ENCODE measurements at places on chromosomes 2 and 18.

DNA sequence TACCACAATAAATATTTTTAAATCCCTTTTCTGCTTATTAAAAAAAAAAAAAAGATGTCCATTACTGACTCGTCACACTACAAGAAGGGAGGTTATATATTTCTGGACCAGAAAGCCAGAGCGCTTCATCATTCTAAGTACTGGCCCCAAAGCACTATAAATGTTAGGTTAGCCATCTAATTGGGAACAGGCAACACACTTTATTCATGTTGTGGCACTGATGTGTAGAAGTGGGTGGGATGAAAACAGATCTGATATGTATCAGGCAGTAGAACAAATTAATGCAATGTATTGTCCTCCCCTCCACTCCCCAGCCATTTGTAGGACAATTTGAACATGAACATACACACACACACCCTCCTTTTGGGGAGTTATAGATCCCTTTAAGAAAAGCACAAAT is 24.4 kb downstream of the LANCL1 start:
- DNase-seq: no peak

GRCh38 chr2:135999899-136000298 is 14.5 kb upstream of the DARS1 start:
- DNase-seq: no peak

DNA sequence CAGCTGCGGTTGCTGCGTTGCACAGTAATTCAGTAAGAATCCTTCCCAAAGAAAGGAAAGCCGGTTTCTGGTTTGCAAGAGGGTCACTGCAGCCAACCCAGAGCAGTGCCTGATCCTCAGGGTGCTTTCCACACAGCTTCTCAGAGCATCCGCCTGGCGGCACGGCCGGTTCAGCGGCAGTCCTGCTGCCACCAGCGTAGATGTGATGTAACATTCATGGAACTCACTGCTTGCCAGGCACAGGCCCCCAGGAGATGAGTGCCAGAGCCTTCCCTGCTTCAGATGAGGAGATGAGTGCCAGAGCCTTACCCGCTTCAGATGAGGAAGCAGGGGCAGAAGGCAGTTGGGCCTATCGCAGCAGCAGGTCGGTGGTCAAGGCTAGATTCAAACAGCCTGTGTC is 230.2 kb downstream of the GBX2 start:
- no peak for DNase-seq

GRCh38 chr2:23498943-23499342 is 114.0 kb downstream of the KLHL29 start:
- DNase-seq: no peak

GRCh38 chr18:59340312-59340711 is 18.8 kb downstream of the LMAN1 start:
- no peak for DNase-seq

- DNase-seq: no peak
Observed at GRCh38 chr2:233952335-233952734, 35.2 kb downstream of the TRPM8 start.

GRCh38 chr2:45688479-45689298 is 37.2 kb downstream of the PRKCE start:
- DNase-seq: no peak

GRCh38 chr2:40487602-40488001 is 35.7 kb upstream of the SLC8A1 start:
- no peak for DNase-seq

GRCh38 chr2:86364894-86365293 is 27.5 kb upstream of the REEP1 start:
- no peak for DNase-seq

DNA sequence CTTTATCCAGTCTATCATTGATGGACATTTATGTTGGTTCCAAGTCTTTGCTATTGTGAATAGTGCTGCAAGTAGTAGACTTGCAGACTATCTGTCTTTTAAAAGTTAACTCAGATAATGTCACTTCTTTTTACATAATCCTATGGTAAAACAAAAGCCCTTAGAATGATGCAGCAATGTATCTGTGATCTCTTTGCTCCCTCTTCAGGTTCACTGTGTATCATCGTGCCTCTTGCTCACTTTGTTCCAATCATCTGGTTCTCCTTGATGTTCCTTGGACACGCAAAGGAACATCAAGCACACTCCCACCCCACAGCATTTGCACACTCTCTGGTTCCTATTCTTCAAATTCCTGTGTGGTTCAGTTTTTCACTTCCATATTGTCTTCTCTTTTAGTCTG is 472.5 kb upstream of the ZNF804A start:
- DNase-seq: no peak

DNA sequence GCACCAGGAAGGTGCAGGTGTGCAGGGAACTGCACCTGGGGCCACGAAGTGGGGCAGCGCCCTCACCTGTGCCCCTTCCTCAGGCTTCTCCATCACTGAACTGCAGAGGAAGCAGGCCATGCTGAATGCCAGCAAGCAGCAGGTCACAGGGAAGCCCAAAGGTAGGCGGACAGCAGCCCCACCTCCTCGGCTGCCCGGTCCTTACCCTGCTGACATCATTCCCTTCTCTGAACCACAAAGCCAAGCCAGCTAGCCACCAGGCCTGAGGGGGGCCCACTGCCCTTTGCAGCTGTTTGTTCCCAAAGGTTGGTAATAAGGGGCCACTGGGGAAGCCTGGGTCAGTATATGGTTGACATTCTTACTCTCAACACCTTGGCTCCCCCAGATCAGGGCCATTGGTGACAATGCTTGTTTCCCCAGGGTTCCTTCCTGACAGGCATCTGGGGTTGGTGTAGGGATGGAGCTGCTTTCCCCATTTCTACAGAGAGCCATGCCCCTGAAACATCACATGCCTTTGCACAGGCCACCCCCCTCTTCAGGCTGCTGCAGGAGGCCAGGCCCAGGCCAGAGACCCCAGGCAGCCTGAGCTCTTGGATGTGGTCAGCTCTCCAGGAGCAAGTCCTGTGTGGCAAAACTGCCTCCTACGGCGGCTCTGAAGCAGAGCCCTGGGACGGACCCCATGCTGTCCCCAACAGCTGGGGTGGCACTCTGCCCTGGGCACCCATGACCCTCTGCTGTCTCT is 47.8 kb downstream of the FAM168B start:
- no peak for DNase-seq

GRCh38 chr2:47198985-47199451 is 43.9 kb upstream of the STPG4 start:
- DNase-seq: no peak

DNA sequence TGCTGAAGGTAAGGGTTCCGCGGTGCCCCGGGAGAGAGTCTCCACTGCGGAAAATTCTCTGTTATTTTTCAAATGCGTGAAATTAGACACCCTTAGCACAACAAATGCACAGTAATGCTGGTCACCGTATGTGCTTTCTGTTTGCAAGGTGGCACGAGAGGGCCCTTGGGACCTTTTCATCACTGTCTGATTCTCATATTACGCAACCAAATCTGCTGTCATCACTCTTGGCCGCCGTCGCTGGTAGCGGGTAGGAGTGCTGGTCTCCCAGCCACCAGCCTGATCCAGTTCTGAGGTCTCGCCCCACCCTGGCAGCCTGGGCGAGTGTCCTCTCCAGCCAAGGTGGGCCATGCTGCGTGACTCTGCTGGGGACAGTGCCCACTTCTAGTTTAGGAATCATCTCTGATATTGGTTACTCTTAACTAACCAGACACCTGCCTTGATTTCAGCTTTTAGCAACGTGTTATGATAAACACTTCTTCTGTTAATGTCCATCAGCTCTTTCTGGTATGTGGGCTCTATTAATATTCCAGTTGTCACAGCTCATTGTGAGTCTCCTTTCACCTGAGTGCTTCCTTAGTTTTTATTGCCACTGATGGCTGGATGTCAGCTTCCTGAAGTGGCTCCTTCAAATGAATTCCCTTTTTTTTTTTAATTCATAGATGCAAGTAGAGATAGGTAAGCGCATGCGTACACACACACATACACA is 199.4 kb downstream of the GBX2 start:
- DNase-seq: no peak

GRCh38 chr2:30678410-30679137 is 128.7 kb downstream of the CAPN13 start:
- no peak for DNase-seq
